WTC11 (cell line): ENCODE measurements at places on chromosomes 7 and 10. TPM values are rescaled to one million over a fixed set of nuclear protein-coding genes. Genes with fewer than 3 reads are reported as not detected.

- no peaks in the 10 kb centered on the region for H3K4me1 ChIP-seq
- no peaks in the 10 kb centered on the region for H3K36me3 ChIP-seq
- no peak overlapping the region for H3K27ac ChIP-seq
- H3K4me3 ChIP-seq: no peak overlapping the region
- no peaks in the 10 kb centered on the region for H3K27me3 ChIP-seq
Observed at GRCh38 chr10:120161111-120161510, 268.6 kb downstream of the SEC23IP start.

DNA sequence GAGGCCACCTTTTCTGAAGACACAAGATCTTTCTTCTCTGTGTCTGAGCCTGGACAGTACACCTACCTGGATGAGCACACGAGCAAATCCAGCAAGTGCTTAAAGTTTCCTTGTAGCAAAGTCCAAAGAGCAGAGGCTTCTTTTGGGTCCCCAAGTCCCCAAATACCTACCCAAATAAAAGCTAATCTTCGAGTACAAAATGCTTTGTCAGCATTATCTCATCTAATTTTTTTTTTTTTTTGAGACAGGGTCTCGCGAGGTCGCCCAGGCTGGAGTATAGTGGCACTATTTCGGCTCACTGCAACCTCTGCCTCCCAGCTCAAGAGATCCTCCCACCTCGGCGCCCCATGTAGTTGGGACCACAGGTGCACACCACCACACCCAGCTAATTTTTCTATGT, 24.6 kb downstream of the MYOF start:
- no peak for DNase-seq
- no peak overlapping the region for H3K4me3 ChIP-seq
- no peaks in the 10 kb centered on the region for H3K27me3 ChIP-seq

GRCh38 chr7:158044482-158044823, 543.2 kb downstream of the PTPRN2 start:
- H3K4me1 ChIP-seq: peaks cover 18% of the 10 kb centered on the region
- H3K27ac ChIP-seq: 0 out of 2 replicates have a peak overlapping the region, but pooled peaks have one; percentile 20
- no peak overlapping the region for H3K4me3 ChIP-seq
- peaks cover 22% of the 10 kb centered on the region for H3K36me3 ChIP-seq
- peaks cover 9% of the 10 kb centered on the region; the same call in 1 of the 2 replicates for H3K27me3 ChIP-seq

DNA sequence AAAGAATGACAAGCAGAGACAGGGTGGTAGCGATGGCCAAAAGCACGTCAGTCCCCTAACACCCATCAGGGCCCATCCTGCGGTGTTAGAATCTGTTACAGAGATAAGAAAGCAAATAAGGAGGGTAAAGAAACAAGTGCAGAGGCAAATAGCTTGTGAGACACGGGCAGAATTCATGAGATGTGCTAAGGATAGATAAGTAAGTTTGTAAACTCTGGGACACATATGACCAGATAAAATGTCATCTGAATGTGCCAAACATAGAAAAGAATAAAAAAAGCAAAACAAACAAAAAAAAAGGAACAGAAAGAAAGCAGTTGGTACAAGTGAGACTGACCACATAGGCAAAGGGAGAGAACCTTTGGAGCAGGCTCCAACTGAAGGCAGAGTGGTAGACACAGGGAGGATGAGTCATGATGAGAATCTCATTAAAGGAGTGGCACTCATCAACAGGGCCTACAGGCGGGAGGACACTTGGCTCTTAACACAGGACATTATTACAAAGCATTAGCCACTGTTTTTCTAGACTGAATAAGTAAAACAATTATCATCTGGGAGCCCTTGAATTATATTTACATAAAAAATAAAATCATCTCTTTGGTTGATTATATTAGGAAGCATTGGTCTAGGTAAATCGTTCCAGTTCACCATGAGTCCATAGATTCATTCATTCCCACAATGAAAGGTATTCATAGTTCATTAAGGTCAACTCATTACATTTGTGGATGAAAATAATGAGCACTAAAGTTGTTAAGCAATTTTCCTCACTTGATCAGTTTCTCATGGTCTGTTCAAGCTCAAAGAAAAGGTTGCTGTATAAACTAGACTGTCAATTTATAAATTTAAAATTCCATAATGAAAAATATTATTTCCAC, 21.5 kb upstream of the EPHB6 start:
- DNase-seq: no peak
- H3K36me3 ChIP-seq: no peaks in the 10 kb centered on the region
- H3K27ac ChIP-seq: no peak overlapping the region

The STEAP2 gene
- 13.4 to 17.3 TPM (median 17.0 TPM) in 3 replicates for total RNA-seq

DNA sequence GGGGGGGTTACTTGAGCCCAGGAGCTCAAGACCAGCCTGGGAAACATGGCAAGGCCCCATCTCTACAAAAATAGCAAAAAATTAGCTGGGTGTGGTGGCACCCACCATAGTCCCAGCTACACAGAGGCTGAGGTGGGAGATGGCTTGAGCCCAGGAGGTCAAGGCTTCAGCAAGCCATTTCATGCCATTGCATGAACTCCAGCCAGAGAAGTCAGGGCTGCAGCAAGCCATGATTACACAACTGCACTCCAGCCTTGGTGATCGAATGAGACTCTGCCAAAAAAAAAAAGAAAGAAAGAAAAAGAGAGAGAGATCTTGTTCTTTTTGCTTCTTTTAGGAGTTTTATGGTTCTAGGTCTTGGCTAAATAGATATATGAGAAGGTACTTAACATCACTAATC, 200.2 kb upstream of the PHYHIPL start:
- DNase-seq: no peak
- no peak overlapping the region for H3K27ac ChIP-seq
- no peak overlapping the region for H3K4me3 ChIP-seq

The RBP3 gene
- not detected in 3 replicates for total RNA-seq

GRCh38 chr10:43420369-43421200, 11.6 kb upstream of the HNRNPF start:
- peak; percentile 65 for DNase-seq
- H3K36me3 ChIP-seq: peaks cover 14% of the 10 kb centered on the region
- peak overlapping the region; percentile 74 for H3K4me3 ChIP-seq
- H3K4me1 ChIP-seq: peaks cover 6% of the 10 kb centered on the region
- peak overlapping the region; percentile 78 for H3K27ac ChIP-seq
- H3K27me3 ChIP-seq: peaks cover 20% of the 10 kb centered on the region

DNA sequence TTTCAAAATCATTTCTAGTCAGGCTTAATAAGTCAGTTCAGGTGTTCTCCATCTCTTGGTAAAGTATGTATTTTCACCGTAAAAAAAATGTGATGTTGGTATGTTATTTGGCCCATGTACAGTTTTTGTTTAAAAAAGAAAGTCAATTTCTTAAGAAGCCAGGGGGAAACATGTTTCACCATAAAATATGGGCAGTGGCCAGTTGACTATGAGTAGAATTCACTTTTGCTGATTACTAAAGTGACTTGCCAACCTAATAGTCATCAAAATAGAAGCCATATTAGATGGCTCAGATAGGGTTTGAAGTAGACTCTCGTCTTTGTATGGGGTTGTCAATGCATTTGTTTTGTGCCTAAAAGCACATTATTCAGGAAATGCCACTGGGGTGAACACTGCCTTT, 266.3 kb downstream of the BICC1 start:
- H3K27ac ChIP-seq: no peak overlapping the region
- DNase-seq: no peak
- H3K4me1 ChIP-seq: peaks cover 6% of the 10 kb centered on the region; the same call in 1 of the 2 replicates
- H3K27me3 ChIP-seq: no peaks in the 10 kb centered on the region

The CYP2C9 gene
- 0.32 to 0.64 TPM (median 0.50 TPM) in 3 replicates for total RNA-seq

DNA sequence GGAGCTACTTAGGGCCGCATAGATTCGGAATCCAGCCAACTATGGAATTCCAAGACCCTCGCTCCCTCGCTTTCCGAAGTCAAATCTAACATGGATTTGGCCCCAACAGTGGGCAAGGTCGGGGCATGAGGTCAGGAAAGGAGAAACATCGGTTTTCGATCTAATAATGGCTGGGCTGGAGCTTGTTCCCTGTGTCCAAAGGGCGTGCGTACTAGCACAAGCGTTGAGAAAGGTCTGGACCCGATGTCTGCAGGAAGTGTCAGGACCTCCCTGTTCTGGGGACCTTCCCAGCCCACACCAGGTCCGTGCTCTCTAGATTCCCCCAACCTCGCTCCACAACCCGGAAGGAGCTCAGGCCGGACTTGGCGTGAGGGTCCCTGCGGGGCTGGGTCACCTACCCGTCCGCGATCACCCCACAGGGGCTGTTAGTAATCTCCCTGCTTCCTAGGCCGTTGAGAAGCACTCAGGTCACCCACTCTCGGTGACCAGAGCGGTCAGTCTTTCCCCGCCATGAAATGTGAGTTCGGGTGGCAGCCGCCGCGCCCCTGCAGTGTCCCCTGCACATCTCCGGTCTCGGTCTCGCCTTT, 4.8 kb downstream of the FEZF1 start:
- H3K4me3 ChIP-seq: peak overlapping the region; percentile 92
- no peak overlapping the region for H3K27ac ChIP-seq
- peak; percentile 56 for DNase-seq
- peaks cover 44% of the 10 kb centered on the region for H3K4me1 ChIP-seq
- no peaks in the 10 kb centered on the region for H3K36me3 ChIP-seq
- peaks cover 76% of the 10 kb centered on the region for H3K27me3 ChIP-seq

DNA sequence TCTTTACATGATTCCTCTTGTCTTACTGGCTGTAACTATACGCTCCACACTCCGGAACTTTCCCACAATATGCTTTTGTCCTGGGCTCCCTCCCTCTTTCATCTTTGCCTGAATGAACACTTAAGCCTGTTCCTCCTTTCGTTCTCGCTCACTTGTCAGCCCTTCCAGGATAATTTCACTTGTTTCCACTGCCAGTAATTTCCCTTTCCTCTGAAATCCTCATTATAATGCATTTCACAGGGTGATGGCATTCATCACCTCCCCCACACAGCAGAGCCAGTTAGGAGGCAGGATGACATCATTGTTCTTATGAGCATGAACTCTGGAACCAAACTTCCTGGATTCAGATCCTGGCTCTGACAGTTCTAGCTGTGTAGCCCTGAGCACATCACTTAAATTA, 372.6 kb downstream of the GPR158 start:
- H3K27ac ChIP-seq: no peak overlapping the region
- H3K4me1 ChIP-seq: peaks cover 8% of the 10 kb centered on the region
- no peaks in the 10 kb centered on the region; the same call in 1 of the 2 replicates for H3K27me3 ChIP-seq

DNA sequence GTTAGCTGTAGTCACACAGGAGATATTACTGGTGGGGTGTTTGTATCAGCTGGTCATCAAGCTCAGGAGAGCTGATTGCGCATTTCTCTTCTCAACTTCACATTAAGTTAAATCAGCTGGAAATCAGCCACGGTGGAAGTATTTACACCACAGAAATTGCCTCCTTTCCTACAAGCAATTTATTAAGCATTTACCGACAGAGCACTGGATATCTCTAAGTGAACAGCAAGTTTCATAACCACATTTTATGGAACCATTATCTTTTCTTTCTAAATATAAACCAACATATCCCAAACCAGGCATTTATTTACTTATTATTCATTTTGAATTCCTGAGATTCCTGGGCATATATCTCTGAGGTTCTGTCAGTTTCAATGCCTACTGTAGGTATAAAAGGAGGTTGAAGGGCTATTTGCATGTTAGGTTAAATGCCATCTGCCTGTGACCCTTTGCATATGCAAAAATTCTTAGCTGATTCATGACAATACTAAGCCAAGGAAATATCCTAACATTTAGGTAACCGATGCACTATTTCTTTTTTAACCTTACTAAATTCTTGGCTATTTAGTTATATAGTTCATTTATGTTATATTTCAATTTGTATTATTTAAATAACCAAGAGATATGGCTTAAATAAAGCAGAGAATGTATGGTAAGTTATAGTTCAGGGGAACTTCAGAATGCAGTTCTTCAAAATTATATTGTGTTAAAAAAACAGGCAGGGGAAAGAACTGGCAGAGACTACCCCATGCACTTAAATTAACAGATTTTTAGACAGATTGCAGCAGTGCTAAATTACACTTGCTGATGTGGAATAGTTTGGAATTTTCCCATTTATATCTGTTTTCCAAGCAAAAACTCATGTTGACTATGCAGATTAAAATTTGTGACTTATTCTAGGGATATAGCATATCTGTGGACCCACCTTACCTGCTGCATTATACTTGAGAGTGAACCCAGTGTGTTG, 56.8 kb downstream of the DYNC1I1 start:
- no peaks in the 10 kb centered on the region; the same call in 1 of the 2 replicates for H3K27me3 ChIP-seq
- H3K4me1 ChIP-seq: peaks cover 44% of the 10 kb centered on the region
- no peaks in the 10 kb centered on the region for H3K36me3 ChIP-seq
- no peak for DNase-seq
- no peak overlapping the region for H3K27ac ChIP-seq
- peak overlapping the region; percentile 31 for H3K4me3 ChIP-seq

- H3K4me1 ChIP-seq: peaks cover 7% of the 10 kb centered on the region
- H3K27me3 ChIP-seq: no peaks in the 10 kb centered on the region
- H3K4me3 ChIP-seq: no peak overlapping the region
- no peak overlapping the region for H3K27ac ChIP-seq
- no peaks in the 10 kb centered on the region for H3K36me3 ChIP-seq
- DNase-seq: no peak
Observed at GRCh38 chr10:84660450-84661159, 332.2 kb downstream of the CCSER2 start.

GRCh38 chr10:124892031-124892430, 49.9 kb upstream of the ZRANB1 start:
- no peak overlapping the region for H3K27ac ChIP-seq
- no peaks in the 10 kb centered on the region for H3K27me3 ChIP-seq
- no peaks in the 10 kb centered on the region for H3K4me1 ChIP-seq
- no peaks in the 10 kb centered on the region for H3K36me3 ChIP-seq
- no peak overlapping the region for H3K4me3 ChIP-seq

GRCh38 chr10:84095811-84096497, 43.4 kb upstream of the GHITM start:
- no peaks in the 10 kb centered on the region for H3K36me3 ChIP-seq
- no peaks in the 10 kb centered on the region for H3K27me3 ChIP-seq
- no peak overlapping the region for H3K4me3 ChIP-seq
- H3K27ac ChIP-seq: no peak overlapping the region; the same call in 1 of the 2 replicates
- DNase-seq: no peak
- H3K4me1 ChIP-seq: no peaks in the 10 kb centered on the region

DNA sequence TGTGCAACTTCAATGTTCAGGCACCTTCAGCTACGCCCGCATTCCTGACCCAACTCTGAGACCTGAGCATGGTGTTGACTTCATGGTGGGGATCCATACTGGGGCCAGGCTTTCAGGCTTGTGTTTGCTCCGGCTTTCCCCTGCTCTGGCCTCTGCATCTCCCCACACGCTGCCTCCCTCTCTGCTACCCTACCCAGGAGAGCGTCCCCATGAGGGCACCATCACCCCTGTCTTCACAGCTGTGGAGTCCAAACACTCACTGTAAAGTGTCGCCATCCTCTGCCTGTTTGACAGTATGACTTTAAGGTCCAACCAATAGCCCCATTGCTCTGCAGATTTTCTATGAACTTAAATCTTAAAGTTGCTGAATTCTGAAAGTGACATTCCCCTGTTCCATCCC, 199.0 kb upstream of the GRB10 start:
- H3K36me3 ChIP-seq: peaks cover under 1% of the 10 kb centered on the region; the same call in 1 of the 2 replicates
- H3K27ac ChIP-seq: no peak overlapping the region
- peaks cover 47% of the 10 kb centered on the region for H3K4me1 ChIP-seq
- peaks cover 8% of the 10 kb centered on the region; the same call in 1 of the 2 replicates for H3K27me3 ChIP-seq
- DNase-seq: peak; percentile 35
- H3K4me3 ChIP-seq: no peak overlapping the region
